Activated CD4-positive, alpha-beta T cell treated with anti-CD3 and anti-CD28 coated beads, Interleukin-2, amount 50 U/mL, for 4 hours (primary cell): ENCODE measurements at places on chromosomes 2 and 18.

GRCh38 chr2:32262105-32262504, 2.6 kb downstream of the NLRC4 start:
- no peak for DNase-seq

DNA sequence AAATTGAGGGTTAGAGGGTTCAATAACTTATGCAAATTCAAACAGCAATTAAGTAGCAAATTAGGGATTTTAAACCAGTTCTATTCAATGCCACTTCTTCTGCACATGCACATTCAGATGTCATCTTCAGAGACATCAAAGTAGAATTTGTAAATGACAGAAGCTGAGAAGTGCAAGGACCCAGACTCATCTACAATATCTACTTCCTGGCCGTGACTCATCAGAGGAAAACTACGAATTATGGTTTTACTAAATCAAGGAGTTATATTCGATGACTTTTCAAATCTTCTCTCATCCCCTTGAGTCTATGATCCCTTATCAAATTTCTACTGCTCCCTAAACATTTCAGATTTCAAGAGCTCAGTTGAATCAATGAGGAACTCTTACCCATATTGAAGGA, 20.0 kb upstream of the STAT4 start:
- DNase-seq, result no peak

DNA sequence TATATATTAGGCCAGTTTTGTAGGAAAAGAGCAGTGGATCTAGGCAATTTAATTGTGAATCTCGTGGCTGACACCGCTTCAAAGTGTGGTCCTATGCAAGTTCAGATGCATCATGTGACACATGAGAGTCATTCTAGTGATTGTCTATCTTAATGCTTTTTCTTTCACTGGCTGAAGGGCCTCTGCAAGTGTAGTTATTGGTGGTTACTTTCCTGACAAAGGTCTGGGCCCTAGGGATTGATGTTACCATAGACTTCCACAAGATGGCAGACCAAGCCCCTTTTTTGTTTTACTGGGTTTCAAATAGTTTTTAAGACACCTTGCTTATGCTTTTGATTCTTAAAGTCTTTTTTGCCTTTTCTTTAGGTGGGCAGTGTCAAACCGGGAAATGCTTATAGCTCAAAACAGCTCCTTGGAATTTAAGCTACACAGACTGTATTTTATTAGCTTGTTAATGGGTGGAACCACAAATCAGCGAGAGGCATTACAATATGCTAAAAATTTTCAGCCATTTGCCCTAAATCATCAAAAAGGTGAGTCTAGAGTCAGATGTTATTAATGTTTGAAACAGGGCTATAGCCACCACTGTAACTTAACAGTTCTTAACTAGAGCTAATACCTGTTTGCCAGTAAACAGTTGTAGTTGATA, 25.9 kb downstream of the CD8A start:
- peak; percentile 5 for DNase-seq

DNA sequence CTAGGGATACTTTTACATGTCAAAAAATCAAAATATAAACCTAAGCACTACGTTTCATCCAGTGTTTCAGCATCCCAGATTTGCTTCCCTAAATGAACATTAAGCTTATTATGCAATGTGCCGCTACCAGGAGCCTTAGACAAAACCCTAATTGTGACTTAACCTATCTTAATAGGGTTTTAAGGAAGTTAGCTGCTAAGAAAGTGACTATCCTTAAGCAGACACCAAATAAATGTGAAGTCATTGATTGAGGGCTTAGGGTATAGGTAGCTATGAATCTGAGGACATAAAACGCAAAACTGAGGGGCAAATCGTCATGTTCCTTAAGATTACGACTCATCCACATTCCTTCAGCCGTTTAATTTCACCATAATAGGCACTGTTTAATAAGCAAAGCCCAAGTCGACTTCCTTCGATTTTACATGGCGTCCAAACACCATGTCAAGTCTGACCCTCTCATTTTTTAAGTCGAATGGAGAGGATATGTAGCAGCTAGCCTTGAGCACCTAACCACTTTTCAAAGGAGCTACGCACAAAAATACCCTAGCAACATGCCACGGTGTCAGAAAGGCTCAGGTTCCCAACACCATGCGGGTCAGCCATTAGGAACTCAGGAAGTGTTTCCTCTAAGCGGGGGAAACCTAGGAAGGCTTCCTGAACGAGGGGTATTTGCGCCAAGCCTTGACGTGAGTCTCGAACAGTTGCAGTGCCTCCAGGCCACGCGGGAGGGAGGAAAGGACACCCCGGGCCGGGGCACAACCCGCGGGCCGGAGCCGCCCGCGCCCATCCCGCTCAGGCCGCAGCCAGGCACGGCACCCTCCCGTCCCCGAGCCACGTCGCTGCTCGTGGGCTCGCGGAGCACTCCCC, 1.0 kb downstream of the HDLBP start:
- DNase-seq, result no peak

DNA sequence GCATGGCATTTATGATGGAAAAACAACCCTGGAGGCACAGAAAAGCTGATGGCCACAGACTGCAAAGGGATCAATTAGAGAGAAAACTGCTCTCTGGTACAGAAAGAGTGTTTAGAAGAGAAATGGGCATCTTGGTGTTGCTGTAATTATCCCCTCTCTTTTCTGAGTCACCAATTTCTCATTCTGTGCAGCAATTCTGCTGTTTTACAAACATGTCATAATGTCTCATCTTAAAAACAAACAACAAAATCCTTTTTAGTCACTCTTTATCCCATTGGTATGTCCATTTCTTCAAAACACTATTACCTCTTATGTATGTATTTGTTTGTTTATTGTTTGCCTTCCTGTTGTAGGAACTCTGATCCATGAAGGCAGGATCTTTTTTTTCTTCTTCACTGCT, 73.9 kb upstream of the HK2 start:
- no peak for DNase-seq

GRCh38 chr2:150214626-150215025, 272.8 kb downstream of the RND3 start:
- DNase-seq, result no peak
